Stimulated activated CD8-positive, alpha-beta memory T cell treated with anti-CD3 and anti-CD28 coated beads, Interleukin-15, amount 100 ng/mL, for 24 hours (primary cell): ENCODE measurements at places on chromosomes 4 and X.
A peak's percentile ranks its signal among the peaks of the same experiment; 100 is the strongest.

DNA sequence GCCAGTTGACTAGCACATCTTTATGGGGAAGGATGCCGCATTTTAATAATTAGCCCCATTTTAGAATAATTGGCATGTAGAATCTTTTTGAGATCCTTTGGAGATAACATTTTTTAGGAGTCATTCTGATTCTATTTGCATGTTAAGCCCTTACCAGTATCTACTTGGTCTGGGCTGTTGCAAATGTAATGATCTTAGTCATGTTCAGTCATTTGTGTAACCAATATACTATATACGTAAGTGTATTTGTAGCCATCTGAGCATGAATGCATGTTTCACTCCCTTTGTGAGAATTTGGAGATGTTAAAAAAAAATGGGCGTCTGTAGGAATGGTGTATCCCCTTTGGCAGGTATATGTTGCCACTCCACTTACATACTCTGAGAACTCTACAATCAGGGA is 119.1 kb downstream of the TEX13A start:
- no peak for DNase-seq

DNA sequence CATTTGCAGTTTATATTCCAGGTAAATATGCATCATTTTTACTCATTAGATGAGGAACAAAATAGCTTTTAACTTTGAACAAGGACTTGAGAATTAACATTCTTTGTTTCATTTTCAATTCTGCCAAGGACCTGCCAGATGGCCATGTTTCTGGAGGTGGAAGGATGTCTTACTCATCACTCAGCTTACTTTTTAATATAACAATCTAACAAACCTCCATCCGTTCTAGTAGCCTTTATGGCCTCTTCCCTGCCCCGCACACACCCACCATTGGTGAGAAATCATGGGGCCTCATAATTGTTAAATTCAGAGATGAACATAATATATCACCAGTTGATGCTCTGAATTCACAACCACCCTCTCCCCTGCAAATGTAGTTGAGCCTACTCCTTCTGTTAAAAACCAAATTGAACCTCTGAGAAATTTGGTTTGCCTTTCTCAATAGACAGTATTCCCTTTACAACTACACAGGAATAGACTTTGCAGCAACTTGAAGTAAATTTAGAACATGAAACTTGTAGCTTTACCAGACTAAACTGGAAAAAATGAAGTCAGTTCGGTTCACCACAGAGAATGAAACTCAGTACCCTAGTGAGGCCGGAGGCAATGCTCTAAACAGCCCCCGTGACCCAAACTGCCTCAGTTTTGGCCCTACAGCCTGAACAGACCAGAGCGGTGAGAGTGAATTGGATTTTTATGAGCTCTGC is 50.1 kb upstream of the ACSL4 start:
- no peak for DNase-seq

- no peak for DNase-seq
These were observed 781.4 kb downstream of the KLHL13 start for GRCh38 chrX:117335209-117335608.

GRCh38 chr4:35730414-35730813 is 513.9 kb downstream of the ARAP2 start:
- DNase-seq = no peak

- DNase-seq = no peak
These were observed 672.9 kb downstream of the ADGRL3 start for GRCh38 chr4:61872983-61873382.

- no peak for DNase-seq
These were observed 2.9 kb upstream of the NSD2 start for GRCh38 chr4:1868293-1868692.

DNA sequence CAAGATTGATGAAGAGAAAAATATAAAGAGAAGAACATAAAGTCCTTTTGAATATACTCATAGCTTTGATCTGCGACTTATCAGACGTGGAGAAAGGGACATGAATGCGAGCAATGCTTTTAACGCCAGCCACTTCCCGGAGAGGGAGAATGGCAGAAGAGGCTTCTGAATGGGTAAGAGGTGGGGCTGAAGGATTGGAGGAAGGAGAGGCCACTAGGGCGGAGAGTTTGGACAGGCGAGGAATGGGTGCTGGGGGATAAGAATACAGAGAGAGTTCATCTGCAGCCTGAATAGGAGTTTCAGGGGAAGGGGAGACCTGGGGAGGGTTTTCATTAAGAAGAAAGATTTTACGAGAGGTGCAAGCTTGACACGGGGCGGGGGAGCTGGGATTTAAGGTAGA is 2534.9 kb downstream of the PCDH7 start:
- no peak for DNase-seq

GRCh38 chr4:48033825-48034413 is 17.3 kb downstream of the NIPAL1 start:
- no peak for DNase-seq

DNA sequence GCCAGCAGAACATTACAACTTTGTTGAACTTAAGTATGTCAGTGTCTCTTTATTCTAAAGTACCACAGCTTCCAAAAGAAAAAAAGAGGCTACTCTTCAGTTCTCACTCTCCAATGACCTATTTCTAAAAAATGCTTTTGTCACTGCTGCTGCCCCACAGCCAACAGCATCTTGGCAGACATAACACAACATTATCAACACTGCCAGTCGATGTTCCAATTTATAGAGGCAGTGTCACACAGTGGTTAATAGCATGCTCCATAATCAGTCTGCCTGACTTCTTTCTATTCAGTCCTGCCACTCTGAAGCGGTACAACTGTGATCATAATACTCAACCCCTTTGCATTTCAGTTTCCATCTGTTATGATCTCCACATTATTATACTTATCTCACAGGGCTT is 69.2 kb downstream of the PLS3 start:
- DNase-seq = no peak

GRCh38 chr4:38499101-38499500 is 164.9 kb upstream of the KLF3 start:
- DNase-seq = no peak

- DNase-seq = no peak
These were observed 55.1 kb upstream of the PAGE4 start for GRCh38 chrX:49773993-49774392.

DNA sequence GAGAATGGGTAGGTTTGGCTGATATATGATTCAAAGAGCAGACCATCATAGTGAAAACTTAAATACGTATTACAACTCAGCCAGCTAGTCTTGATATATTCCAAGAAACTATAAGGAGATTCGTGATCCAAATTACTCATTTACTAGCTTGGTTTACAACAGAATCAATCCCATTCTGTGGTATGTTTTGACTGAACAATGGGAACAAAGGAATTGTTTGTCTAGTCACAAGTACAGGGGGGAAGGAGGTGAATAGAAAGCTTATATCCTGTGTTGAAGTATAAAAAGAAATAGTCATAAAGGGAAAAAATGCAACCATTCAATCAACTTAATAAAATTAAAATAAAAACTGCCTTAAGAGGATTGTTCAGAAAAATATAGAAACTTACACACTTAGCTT is 17.0 kb downstream of the C4orf54 start:
- no peak for DNase-seq

DNA sequence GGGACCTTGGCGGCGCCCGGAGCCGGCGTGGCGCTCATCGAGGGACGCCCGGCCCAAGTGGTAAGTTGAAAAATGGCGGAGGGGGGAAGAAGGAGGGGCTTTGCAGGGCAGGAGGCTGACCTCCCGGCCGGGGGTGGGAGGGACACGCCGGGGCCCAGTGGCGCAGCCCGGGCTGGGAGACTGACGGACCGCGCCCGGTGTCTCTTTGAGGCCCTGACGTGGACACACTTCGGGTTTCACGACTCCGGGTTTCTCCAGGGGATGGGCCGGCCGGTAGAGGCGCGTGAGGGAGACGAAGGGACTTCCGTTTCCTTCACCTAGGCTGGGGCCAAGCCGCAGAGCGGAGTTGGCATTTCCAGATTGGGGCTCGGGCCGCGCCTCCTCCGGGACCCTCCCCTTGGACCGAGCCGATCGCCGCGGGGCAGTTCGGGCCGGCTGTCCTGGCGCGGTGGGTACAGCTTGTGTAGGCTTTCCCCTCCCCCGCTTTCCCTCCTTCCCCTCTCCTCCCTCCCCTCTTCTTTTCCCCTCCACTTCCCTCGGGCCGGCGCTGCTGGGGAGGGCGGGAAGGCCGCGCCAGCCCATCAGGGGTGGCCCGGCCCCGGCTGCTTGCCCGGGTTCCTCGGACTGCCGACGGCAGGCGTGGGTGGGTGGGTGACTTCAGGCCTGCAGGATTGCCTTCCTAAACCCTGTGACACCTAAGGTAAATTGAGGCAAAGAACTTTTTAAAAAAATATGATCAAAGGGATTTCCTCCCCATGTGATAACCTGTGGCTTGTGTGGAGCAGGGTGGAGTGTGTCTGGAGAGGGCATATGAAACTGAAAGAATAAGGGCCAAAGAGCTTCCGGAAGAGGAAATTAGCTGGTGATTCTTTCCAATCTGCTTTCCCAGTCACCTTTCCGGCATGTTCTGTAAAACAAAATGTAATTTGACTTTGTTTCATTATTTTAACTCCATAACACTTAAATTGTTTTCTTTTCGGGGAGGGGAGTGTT is at the start of gene XIAP:
Gene XIAP, plus strand, starts transcription at position 208 of the 993 bp plus-strand sequence. CDS start 25,610 bp downstream, outside the sequence.
- DNase-seq = peak; percentile 26

DNA sequence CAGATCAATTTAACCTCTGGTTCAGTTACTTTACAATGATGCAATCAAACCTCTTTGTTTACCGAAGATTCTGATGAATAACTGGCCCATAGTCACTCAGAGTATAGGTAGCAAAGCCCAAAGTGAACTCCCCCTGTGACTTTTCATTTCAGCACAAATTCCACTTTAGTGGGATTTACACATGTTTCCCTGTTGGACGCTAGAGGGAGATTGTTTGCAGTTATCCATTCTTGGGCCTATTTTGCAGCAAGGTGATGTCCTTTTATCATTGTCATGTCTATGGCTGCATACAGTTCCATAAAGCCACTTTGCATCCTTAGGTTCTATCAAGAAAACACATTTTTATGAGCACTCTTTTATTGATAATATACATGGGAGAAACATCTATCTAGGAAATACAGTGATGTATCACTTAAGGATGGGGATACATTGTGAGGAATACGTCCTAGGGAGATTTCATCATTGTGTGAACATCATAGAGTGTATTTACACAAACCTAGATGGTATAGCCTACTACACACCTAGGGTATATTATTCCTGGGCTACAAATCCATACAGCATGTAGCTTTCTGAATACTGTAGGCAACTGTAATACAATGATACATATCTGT is 14.5 kb upstream of the DKK2 start:
- no peak for DNase-seq

DNA sequence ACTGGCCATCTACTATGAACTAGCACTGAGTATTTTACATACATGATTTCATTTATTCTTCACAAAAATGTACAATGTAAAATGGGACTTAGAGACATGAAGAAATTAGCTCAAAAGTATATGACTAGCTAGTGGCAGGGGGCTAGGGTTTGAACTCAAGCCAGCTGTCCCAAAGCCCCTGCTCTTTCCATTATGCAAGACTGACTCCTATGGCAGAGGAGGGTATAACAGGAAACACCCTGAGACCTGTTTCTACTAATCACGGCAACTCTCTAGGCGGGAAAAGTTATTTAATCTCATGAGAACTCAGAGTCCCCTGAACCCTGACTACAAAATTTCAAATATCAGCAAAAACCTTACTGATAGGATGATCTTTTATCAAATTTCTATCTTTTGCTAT is 150.6 kb downstream of the PRDM5 start:
- no peak for DNase-seq

- no peak for DNase-seq
These were observed 48.5 kb downstream of the MAMLD1 start for GRCh38 chrX:150411656-150412055.

DNA sequence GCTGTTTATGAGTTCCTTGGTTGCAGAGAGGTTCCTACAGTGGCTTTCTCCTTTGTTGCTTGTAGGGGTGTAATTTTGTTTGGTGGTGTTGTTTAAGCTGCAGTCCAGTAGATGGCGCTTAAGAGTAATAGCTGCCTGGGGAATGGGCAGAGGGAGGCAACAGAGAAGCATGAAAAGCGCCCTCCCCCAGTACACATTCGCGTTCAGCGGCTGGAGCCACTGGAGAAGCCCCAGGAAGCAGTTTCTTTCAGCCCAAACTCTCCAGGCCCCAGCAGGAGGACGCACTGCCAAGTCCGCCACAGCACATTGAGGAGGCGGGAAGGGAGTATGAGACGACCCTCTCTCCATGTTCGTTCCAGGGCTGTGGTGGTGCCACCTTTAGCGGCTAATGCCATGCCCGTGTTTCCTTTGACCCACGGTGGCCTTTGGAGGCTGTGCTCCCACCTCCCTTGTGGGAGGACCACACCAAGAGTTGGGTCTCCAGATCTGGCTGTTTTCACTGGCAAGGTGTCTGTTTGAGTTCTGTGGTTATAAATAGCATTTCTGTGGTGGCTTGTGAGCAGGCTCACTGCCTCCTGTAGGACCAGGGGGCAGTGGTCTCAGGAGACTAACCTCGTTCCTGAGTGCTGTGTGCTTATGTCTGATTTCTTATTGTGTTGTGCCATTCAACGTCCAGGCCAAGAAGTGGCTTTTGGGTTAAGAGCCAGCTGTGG is 252.3 kb downstream of the ARHGAP10 start:
- DNase-seq = no peak

- DNase-seq = no peak
These were observed 61.6 kb upstream of the TEX13A start for GRCh38 chrX:105282077-105282476.

DNA sequence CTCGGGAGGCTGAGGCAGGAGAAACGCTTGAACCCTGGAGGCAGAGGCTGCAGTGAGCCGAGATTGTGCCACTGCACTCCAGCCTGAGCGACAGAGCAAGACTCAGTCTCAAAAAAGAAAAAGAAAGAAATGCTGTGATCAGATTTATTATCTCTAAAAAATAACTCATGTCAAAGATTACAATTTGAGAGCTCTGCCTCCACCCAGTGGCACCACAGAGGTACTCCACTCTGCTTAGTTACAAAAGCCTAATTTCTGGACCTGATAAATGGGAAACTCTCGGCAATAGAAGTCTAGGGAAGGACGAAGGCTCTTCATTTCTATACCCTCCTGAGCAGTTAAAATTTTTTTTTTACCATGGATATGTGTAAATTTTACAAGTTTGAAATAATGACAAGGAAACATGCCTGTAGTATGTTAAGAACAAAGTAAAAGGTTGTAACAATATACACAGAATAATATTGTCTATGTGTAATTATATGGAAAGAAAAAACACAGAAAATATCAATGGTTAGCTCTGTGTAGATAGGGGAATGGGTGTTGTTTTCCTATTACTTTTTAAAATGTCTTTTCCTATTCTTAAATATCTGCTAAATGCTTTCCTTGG is 149.8 kb downstream of the STIM2 start:
- DNase-seq = no peak

DNA sequence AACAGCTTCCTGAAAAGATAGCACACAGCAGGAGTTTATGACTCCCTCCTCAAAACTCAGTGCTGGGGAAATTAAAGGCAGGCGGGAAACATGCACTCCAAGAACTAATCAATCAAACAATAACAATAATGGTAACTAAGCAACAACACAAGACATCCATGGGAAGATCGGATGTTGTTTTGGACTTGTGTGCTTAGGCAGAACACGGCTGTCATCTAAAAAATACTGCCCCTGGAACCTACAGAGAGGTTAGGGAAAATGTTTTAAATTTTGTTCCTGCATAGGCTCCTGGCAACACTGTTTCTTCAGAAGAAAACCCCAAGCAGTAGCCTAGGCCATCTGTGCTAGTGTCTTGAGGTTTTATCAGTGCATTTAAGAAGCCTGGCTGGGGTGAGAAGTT is 1378.2 kb downstream of the STIM2 start:
- DNase-seq = no peak

GRCh38 chr4:169314906-169315305 is 44.1 kb upstream of the SH3RF1 start:
- DNase-seq = no peak

GRCh38 chrX:18594079-18594478 is 77.8 kb downstream of the RS1 start:
- no peak for DNase-seq
